Naive B cell (primary cell): ENCODE measurements at places on chromosomes 3 and 15. TPM values are rescaled to one million over a fixed set of nuclear protein-coding genes. Genes with fewer than 3 reads are reported as not detected.

GRM7 gene
- not detected for polyA plus RNA-seq

CD96 gene
- polyA plus RNA-seq = 2.3 TPM

PPCDC gene
- 8.7 TPM for polyA plus RNA-seq

TRPM1 gene
- not detected for polyA plus RNA-seq

MUSTN1 gene
- not detected for polyA plus RNA-seq
